ENCODE measurements at places on chromosomes 12 and 14. TPM values are rescaled to one million over a fixed set of nuclear protein-coding genes. Genes with fewer than 3 reads are reported as not detected.

The LARP4 gene
- total RNA-seq: 31.5 TPM

The PTPRB gene
- 0.49 TPM for total RNA-seq

The KRT82 gene
- not detected for total RNA-seq

The KLRF2 gene
- total RNA-seq: not detected

The NXPH4 gene
- 2.3 TPM for total RNA-seq

The CRIP1 gene
- total RNA-seq: 13.1 TPM

The STON2 gene
- 162 TPM for total RNA-seq

The TOMM20L gene
- not detected for total RNA-seq

The ARMH4 gene
- total RNA-seq: 10.1 TPM

The TSPAN9 gene
- total RNA-seq: 48.3 TPM

The MSI1 gene
- total RNA-seq: not detected

The PZP gene
- not detected for total RNA-seq

The ESRRB gene
- total RNA-seq: not detected

The TMEM63C gene
- total RNA-seq: under 0.01 TPM

The RALGAPA1 gene
- total RNA-seq: 36.9 TPM

The SERPINA1 gene
- total RNA-seq: not detected

The KRT71 gene
- not detected for total RNA-seq

The TRAF3 gene
- total RNA-seq: 14.8 TPM

Data from hair follicle dermal papilla cell (primary cell).